ENCODE measurements at places on chromosomes 7 and 10. TPM values are rescaled to one million over a fixed set of nuclear protein-coding genes. Genes with fewer than 3 reads are reported as not detected.
A peak's percentile ranks its signal among the peaks of the same experiment; 100 is the strongest.

DNA sequence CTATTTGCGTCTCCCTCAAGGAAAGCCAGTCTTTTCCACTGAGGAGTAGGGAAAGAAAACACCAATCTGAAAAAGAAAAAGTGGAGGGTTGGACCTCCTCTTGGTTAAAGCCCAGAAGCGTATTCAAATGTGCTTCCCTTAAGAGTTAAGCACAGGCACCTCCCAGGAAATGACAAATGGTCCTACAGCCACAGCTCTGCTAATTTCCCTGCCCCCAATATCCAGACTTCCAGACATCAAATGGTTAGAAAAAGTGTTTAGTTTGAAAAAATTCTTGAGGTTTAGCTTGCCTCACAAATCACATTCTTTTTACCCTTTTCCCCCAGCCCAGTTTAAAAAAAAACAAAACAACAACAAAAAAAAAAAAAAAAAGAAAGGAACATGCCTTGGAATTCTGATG is 19.0 kb upstream of the COL1A2 start:
- peaks cover 30% of the 10 kb centered on the region for H3K4me1 ChIP-seq
- H3K27ac ChIP-seq: peak overlapping the region; percentile 81

- H3K27ac ChIP-seq: no peak overlapping the region
- no peak overlapping the region for H3K4me3 ChIP-seq
- H3K36me3 ChIP-seq: no peaks in the 10 kb centered on the region
- no peaks in the 10 kb centered on the region for H3K27me3 ChIP-seq
- DNase-seq: peak; percentile 77
Measured at GRCh38 chr7:76155938-76156337, 45.8 kb upstream of the SRRM3 start.

- no peak for DNase-seq
- H3K27ac ChIP-seq: no peak overlapping the region
- H3K27me3 ChIP-seq: no peaks in the 10 kb centered on the region
- H3K4me1 ChIP-seq: peaks cover 7% of the 10 kb centered on the region
Measured at GRCh38 chr10:121311812-121312443, 286.3 kb downstream of the FGFR2 start.

DNA sequence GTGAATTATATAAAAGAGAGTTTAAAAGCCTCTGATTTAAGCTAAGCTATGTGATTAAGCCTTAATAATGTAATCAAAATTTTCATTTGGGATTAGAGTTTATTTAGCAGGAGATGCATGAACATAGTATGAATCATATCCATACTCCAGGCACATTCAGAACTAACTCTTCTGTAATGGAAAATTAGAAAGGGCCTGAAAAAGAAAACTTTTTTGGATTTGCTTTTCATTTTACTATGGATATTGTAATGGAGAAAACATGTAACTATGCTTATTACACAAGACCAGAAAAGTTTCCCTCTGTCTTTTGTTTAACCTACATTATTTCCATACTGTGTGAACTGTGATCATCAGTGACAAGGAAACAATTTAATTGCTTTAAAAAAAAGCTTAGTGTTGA is 22.0 kb downstream of the TES start:
- H3K36me3 ChIP-seq: no peaks in the 10 kb centered on the region
- H3K27me3 ChIP-seq: no peaks in the 10 kb centered on the region
- H3K4me1 ChIP-seq: peaks cover 20% of the 10 kb centered on the region

DNA sequence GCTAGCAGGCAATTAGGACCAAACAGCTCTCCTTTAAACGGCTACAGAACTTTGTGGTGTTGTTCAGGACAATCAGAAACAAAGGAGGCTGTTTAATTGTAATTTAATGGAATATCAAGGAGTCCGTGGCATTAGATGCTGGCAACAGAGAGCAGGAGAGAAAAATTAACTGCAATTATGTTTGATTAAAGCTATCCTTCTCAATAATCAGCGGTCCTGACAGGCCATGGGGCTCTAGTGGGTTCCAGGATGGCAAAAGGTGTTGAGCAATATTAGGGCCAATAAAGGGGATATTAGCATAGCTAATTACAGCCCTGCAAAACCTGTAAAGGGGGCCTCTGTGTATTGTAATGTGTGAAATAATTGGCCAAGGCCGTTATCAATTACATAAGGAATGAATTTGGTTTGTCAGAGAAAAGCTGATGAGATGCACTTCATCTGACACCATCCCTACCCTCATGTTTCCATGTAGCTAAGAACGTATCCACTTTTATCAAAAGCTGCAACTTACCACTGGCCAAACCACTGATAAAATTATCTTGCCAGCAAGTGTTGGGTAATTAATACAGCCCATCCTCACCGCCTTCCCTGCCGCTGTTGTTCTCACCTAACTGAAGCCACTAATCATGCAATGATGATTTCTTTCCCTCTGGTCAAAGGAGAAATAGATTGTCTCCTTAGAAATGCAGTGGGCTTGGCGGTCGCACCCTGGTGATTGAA is 81.6 kb downstream of the EBF3 start:
- no peak overlapping the region for H3K4me3 ChIP-seq
- DNase-seq: no peak
- H3K4me1 ChIP-seq: no peaks in the 10 kb centered on the region
- no peaks in the 10 kb centered on the region for H3K27me3 ChIP-seq
- H3K27ac ChIP-seq: no peak overlapping the region

DNA sequence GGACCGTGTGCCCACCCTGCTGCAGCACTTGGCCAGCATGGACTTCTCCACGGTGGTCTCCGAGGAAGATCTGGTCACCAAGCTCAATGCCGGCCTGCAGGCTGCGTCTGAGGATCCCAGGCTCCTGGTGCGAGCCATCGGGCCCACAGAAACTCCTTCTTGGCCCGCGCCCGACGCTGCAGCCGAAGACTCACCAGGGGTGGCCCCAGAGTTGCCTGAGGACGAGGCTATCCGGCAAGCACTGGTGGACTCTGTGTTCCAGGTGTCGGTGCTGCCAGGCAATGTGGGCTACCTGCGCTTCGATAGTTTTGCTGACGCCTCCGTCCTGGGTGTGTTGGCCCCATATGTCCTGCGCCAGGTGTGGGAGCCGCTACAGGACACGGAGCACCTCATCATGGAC is 1.4 kb downstream of the RBP3 start:
- no peaks in the 10 kb centered on the region for H3K4me1 ChIP-seq
- no peak overlapping the region for H3K4me3 ChIP-seq
- no peaks in the 10 kb centered on the region for H3K27me3 ChIP-seq
- H3K27ac ChIP-seq: no peak overlapping the region
- no peak for DNase-seq

DNA sequence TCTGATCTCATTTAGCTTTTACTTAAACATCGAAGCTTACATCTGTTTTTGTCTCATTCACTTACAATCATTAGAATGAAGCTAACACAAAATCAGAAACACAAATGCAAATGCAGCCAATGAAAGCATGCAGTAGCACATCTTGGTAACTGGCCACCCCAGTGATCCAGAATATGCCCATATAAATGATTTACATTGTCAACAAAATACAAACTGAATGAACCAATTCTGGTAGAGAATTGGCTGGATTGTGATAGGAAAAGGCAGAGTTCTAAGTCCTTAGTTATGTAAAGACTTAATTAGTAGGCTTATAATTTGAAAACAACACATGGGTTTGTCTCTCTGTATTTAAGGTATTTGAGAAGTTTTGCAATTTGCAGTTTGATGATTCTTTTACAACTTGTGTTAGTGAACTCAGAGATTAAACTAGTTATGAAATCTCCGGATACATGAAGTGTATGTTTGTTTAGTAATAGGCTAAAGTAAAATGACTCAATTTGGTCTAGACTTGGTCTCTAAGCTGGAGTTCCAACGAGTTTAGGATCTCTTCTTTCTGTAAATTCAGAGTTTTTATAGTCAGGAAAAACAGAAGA is 21.2 kb downstream of the TECTB start:
- no peaks in the 10 kb centered on the region for H3K4me1 ChIP-seq
- DNase-seq: no peak
- H3K27me3 ChIP-seq: no peaks in the 10 kb centered on the region
- H3K27ac ChIP-seq: no peak overlapping the region
- H3K4me3 ChIP-seq: no peak overlapping the region

DNA sequence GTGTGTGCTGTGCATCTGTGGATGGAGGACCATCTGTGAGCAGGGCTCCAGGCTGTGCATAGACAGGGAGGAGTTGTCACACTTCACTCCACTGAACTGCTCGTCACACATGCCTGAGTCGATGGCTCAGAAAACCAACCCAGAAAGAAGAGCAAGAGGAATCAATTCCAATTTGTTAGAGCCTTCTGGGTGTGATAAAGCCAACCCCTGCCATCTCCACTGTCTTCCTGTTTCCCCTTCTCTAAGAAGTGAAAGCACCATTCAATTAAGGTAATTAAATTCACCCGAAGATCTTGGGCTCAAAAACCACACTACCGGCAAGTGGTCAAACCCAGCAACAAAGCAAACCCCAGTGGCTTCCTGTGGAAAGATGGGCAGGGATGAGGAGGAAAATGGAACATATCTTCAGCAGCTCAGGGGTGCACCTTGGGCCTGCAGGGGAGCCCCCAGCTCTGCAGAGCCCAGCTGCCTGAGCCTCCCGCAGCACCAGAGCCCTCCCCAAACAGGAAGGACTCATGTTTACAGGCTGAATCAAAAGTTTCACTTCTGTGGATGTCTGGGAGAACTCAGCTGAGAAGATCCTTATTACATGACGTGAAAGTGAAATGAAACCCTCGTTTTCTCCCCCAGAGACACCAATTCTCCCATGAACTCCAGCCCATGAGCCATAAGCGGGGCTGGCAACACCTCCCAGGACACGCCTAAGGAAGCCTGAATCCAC is 10.9 kb downstream of the C10orf71 start:
- H3K36me3 ChIP-seq: no peaks in the 10 kb centered on the region
- no peak overlapping the region for H3K27ac ChIP-seq
- no peaks in the 10 kb centered on the region for H3K27me3 ChIP-seq
- H3K4me3 ChIP-seq: no peak overlapping the region
- no peaks in the 10 kb centered on the region for H3K4me1 ChIP-seq

DNA sequence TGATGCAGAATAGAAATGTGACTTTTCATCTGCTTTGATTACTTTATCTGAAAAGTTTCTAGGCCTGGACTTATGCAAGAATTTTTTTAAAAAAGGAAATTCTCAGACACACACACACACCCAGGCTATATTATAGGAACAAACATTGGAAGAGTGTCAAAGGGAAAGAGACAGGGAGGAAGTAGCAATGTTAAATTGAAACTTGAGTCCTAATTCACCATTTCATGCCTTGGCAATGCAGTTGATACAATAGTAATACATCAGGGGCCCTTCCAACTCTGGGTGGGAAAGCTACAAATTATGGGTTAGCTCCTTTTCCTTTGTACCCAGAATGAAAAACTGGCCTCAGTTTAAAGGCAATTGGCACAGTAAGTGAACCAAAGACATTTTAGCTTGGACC is 258.0 kb upstream of the LYZL1 start:
- no peaks in the 10 kb centered on the region for H3K36me3 ChIP-seq
- no peaks in the 10 kb centered on the region for H3K4me1 ChIP-seq
- H3K27ac ChIP-seq: no peak overlapping the region
- DNase-seq: no peak
- no peaks in the 10 kb centered on the region for H3K27me3 ChIP-seq

GRCh38 chr7:19375976-19376375 is 230.8 kb upstream of the FERD3L start:
- H3K36me3 ChIP-seq: no peaks in the 10 kb centered on the region
- DNase-seq: no peak
- H3K27ac ChIP-seq: no peak overlapping the region
- no peaks in the 10 kb centered on the region for H3K4me1 ChIP-seq
- no peak overlapping the region for H3K4me3 ChIP-seq

DNA sequence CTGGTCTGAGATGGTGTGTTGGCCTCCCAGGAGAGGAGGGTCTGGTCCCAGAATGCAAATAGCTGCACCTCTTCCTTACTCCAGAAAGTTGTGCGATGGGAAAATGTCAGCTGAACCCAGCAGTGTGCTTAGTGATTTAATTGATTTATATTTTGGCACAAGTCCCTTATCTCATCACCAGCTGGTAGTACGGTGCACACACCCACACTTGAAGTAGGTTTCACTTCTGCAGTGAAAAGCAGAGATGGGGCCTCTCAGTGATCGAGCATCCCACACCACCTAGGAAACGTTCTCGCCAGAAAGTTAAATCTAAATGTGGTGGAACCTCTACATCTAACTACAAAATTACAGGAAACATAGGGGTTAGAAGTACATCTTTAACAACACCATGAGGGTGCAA is 80.4 kb downstream of the UBE3C start:
- H3K4me1 ChIP-seq: no peaks in the 10 kb centered on the region
- H3K36me3 ChIP-seq: no peaks in the 10 kb centered on the region
- no peak for DNase-seq
- H3K27ac ChIP-seq: no peak overlapping the region

DNA sequence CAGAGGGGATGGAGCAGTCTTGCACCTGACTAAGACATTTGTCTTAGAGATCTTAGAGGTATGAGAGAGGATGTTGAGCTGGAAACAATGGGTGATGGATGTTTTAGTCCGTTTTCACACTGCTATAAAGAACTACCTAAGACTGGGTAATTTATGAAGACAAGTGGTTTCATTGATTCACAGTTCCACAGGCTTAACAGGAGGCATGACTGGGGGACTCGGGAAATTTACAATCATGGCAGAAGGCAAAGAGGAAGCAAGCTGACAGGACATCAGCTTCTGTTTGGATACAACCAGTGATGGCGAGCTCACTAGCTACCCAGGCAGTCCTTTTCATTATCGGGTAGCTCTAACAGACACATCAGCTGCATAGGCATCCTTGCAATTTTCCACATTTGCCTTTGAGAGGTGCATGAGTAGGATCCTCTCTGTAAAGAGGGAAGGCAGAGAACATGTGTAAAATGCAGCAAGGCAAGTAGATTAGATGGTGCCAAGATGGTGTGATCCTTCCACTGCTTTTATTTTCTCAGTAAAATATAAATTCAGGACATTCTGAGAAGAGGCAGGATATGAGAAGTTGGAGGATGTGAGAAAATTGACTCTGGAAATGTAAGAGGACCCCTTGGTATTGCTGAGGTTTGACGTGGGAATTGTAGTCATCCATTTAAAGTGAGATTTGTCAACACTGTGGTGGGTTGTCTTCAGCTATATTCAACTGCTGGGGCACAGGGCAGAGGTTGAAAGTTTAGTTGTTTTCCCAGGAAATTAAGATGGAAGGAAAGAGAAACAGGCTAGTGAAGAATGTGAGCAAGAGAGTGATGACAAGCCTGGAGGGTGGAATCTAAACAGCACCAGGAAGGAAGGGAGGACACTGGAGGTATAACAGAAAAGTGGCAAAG is 1140.0 kb upstream of the AUTS2 start:
- no peak for DNase-seq
- no peaks in the 10 kb centered on the region for H3K36me3 ChIP-seq
- no peaks in the 10 kb centered on the region for H3K27me3 ChIP-seq
- no peak overlapping the region for H3K4me3 ChIP-seq

GRCh38 chr7:35624299-35625186 is 70.4 kb downstream of the HERPUD2 start:
- no peaks in the 10 kb centered on the region for H3K36me3 ChIP-seq
- no peaks in the 10 kb centered on the region for H3K27me3 ChIP-seq
- peak overlapping the region; percentile 1 for H3K4me3 ChIP-seq
- DNase-seq: peak; percentile 57
- no peak overlapping the region for H3K27ac ChIP-seq

- no peaks in the 10 kb centered on the region for H3K36me3 ChIP-seq
- DNase-seq: no peak
- no peaks in the 10 kb centered on the region for H3K4me1 ChIP-seq
- H3K27me3 ChIP-seq: no peaks in the 10 kb centered on the region
Measured at GRCh38 chr7:128309976-128310375, 33.7 kb downstream of the RBM28 start.

- peak; percentile 2 for DNase-seq
- H3K27me3 ChIP-seq: no peaks in the 10 kb centered on the region
- no peak overlapping the region for H3K4me3 ChIP-seq
- H3K4me1 ChIP-seq: no peaks in the 10 kb centered on the region
- H3K27ac ChIP-seq: no peak overlapping the region
- no peaks in the 10 kb centered on the region for H3K36me3 ChIP-seq
Measured at GRCh38 chr10:46217752-46218453, 68.9 kb upstream of the ANTXRL start.

Gene ERVW-1
- 16.5 TPM for total RNA-seq

Gene LAMB4
- total RNA-seq: 3.0 TPM

All from testis (tissue), 5 donors.